NCI-H1417 (cell line): ENCODE measurements at places on chromosomes 6 and 20.

GRCh38 chr6:75204217-75204958 lies 1.5 kb downstream of the COL12A1 start:
- DNase-seq = peak; percentile 70

DNA sequence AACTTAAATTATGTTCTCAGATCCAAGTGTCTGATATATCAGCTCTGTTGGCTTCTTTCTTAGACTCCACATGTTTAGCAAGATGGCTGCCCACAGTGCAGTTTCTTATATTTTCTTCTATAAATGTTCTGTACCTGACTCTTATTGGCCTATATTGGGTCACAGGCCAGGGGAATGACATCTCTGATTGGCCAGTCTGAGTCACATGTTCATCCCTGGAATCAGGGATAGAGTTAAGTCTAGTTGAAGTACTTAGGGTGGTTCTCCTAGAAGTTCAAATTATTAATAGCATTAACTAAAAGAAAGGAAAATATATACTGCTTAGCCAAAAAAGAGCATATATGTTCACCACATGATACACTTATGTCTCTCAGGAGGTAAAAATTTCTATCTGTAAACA lies 105.3 kb upstream of the SLC22A16 start:
- DNase-seq = no peak

GRCh38 chr20:11124849-11125505 lies 451.2 kb upstream of the JAG1 start:
- DNase-seq = no peak

- no peak for DNase-seq
These were observed 93.4 kb upstream of the PTPRT start for GRCh38 chr20:43283126-43283525.

GRCh38 chr20:17628101-17628841 lies 53.8 kb downstream of the RRBP1 start:
- no peak for DNase-seq

- no peak for DNase-seq
These were observed 53.7 kb upstream of the MPC1 start for GRCh38 chr6:166436195-166437139.

GRCh38 chr6:10957414-10957886 lies 70.6 kb downstream of the SYCP2L start:
- DNase-seq = no peak

- no peak for DNase-seq
These were observed 22.8 kb downstream of the FYN start for GRCh38 chr6:111850295-111850937.

GRCh38 chr20:10522328-10522727 lies 87.2 kb downstream of the SLX4IP start:
- no peak for DNase-seq

GRCh38 chr20:49570828-49571552 lies 3.1 kb upstream of the PTGIS start:
- DNase-seq = no peak

DNA sequence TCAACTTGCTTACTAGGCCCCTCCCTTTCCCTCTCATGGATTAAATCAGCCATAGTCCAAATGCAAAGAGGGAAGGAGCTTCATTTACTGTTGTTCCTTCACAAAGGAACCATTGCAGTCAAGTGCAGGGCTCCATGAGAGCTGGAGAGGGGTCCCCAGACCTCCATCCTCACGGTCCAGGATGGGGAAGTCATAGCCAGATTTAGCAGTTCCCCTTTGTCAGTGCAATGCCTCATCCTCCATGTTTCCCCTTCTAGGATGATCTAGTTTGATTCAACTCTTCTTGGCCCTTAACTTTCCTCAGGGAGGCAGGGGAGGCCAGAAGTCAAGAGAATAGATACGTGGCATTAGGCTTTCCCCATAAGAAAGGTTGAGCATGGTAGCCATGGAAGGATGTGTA lies 66.5 kb upstream of the FUCA2 start:
- DNase-seq = no peak

GRCh38 chr6:56838965-56839364 lies 115.9 kb upstream of the BEND6 start:
- no peak for DNase-seq

DNA sequence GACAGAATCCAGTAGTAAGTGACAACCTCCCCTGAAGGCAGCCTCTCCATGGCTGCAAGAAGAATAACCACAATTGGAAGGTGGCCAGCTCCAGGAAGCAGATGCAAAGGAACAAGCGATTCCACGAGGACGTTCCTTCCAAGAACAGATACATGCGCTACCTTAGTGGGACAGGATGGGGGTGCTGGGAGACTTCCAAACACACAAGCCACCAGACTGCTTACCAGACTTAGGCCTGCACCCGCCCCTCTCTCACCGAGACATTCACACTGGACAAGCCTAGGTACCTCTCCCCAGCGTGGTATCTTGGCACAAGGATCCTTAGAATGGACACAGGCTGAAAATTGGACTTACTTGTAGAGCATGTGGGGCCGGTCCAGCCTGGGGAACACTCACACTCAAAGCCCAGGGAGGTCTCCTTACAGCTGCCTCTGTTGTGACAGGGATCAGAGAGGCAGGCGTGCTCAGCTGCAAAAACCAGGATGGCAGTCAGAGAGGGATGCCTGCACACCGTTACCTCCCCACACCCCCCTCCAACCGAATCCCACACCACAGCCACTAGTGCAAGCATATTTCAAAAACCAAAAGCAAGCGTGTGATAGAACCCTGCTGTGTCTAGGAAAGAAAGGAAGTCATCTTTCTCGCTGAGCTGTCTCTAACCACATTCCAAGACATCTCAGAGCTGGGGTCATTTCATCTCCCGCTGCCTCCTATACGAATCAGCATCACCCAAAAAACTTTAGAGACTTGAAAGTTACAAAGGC lies 22.4 kb downstream of the JAG1 start:
- no peak for DNase-seq

GRCh38 chr6:56514395-56514794 lies 128.3 kb downstream of the DST start:
- DNase-seq = no peak

- peak; percentile 4 for DNase-seq
These were observed 100.8 kb upstream of the GPR6 start for GRCh38 chr6:109877028-109878004.

GRCh38 chr20:49664612-49665313 lies 48.9 kb downstream of the B4GALT5 start:
- DNase-seq = no peak

DNA sequence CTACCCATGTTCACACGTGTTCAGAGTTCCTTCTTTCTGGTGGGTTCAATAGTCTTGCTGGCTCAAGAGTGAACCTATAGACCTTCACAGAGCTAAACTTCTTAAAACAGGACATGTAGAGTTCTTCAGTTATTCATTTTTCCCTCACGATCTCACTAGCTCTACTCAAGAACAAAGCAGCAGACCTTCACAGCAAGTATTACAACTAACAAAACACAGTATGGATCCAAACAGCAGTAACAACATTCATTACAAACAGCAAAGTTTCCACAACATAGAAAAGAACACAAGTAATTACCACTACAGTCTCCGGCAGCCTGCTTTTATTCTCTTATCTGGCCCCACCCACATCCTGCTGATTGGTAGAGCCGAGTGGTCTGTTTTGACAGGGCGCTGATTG lies 39.5 kb upstream of the MCUR1 start:
- no peak for DNase-seq

- DNase-seq = no peak
These were observed 21.5 kb downstream of the ACSS1 start for GRCh38 chr20:25036331-25036936.
